ENCODE measurements at places on chromosomes 16 and 17.

DNA sequence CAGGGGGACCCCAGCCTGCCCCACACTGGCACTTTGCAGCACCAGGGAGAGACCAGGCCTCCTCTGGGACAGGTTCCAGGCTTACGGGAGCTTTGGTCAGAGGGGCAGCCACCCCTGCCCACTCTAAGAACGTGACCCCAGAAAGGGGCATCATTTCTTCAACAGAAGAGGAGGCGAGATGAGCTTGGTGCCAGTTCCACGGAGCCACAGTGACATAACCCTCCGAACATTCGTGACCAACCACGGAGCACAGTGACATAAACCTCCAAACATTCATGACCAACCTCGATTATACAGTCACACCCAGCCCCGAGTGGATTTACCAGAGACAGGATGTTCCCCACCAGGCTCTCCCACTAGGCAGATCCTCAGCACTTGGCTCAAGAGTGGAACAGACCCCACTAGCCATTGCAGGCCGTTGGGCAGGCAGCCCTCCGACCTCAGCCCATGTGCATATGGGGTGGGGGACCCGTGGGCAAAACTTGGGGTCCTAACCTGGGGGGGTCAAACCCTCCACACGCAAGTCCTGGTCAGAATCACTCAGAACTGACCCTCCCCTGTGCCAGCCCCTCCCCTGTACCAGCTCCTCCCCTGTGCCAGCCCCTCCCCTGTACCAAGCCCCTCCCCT is 112.9 kb downstream of the METRNL start:
- no peak for DNase-seq

DNA sequence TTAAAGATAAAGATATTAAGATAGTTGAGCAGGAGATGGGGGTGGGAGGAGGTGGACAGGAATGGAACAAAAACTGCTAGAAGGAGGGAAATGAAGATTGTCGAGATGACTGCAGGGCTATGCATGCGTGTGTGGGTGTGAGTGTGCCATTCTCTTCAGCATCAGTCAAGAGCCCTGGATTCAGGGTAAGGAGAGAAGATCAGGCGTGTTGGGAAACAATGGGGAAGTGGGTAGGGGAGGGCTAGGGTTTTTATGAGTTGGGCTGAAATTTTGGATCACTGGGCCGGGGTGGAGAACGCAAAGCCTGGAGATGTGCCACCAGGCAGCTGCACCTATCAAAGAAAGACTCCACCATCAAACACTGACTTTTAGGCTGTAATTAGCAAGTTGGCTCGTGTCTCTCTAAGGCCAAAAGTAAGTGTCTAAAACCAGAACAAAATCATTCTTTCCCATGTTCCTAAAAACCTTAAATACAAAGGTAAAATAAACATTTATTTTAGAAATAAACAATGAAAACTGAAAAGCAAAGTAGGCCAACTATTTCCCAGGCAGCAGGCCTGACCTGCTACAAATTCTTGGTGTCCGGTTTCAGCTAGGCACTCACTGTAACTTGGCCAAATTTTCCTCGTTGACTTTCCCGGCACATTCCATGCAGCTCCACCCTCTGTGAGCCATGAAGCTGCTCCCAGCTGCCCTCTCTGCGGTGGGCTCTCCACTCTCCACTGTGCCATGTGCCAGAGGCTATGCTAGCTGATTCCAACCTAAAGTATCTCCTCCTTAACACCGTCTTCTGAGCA is 4.2 kb downstream of the CDRT4 start:
- no peak for DNase-seq

- no peak for DNase-seq
Measured at GRCh38 chr17:2624292-2624731, 30.9 kb downstream of the PAFAH1B1 start.

GRCh38 chr16:10990378-10990777 is 46.0 kb downstream of the CLEC16A start:
- no peak for DNase-seq

DNA sequence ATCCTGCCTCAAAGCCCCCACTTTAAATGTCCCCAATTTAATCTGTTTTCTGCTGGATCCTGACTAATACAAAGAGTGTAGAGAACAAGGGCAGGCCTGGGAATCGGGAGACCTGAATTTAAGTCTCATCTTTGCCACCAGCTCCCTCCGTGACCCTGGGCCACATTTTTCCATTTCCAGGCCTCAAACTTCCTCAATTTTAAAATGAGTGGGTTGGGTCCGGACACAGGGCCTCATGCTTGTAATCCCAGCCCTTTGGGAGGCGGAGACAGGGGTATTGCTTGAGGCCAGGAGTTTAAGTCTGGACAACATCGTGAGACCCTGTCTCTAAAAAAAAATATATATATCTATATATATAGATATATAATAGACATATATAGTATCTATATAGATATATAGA is 61.4 kb downstream of the SRL start:
- DNase-seq, result no peak

DNA sequence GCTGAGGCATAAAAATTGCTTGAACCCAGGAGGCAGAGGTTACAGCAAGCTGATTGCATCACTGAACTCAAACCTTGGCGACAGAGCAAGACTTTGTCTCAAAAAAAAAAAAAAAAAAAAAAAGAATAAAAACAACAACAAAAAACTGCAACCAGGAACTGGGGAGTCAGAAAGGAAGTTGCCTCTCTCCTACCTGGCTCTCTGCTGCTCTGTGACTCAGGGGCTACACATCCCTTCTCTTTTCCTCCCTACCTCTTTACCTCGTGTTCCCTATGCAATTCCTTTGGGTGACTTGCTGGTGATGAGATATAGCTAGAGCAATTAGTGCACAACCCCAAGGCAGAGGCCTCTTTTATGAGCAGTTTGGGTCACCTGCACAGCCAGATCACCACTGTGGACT is 95.9 kb downstream of the ABCC1 start:
- DNase-seq, result no peak

DNA sequence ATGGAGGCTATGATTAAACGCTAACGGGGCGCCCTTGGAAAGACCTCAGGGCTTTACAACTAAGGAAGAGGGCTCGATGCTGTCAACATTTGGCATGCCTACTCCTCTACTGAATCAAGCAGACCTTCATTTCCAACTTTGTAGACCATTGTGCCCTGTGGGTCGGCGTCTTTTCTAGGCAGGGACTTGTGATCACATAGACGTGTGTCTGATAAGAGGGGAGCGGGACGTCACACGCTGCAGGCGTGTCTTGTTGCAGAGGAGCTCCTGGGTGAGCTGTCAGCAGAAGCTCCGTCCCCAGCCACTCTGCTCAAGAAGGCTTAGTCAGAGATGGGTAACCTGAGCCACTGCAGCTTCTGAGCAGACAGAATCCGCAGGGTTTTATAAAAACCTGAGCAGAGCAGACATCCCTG is 2.8 kb downstream of the MAPK8IP3 start:
- no peak for DNase-seq

GRCh38 chr17:33802349-33803198 is 452.5 kb upstream of the CCL2 start:
- DNase-seq, result no peak

DNA sequence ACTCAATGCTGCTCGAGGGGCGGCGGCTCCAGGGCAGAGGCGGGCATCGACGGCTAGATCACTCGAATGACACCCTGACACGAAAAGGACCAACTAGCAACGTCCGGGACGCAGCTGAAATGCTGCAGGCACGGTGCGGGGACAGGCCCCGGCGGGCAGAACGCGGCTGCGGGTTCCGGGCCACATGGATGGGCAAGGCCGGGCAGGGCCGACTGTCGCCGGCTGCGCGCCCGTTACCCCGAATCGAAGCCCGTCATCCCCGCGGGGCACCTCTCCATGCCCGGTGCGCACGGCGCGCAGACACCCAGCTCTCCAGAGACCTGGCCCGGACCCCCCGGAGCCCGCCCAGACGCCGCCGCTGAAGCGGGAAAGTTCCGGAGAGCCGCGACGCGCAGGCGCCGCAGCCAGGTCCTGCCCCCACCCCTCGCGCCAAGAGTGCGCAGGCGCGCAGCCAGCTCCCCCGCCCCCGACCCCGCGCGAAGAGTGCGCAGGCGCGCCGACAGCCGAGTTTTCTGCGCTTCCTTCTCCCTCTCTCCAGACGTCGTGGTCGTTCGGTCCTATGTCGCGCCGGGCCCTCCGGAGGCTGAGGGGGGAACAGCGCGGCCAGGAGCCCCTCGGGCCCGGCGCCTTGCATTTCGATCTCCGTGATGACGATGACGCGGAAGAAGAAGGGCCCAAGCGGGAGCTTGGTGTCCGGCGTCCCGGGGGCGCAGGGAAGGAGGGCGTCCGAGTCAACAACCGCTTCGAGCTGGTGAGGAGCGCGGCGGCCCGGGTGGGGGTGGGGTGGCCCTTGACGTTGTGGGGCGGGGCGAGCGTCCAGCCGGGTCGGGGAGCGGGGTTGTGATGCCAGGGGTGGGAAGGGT is at the start of gene TCF25:
TCF25 (plus strand) TSS at position 484 of the 863 bp plus-strand sequence; CDS start at position 560, 76 bp downstream.
- DNase-seq, result peak; percentile 85

GRCh38 chr16:9192746-9193145 is 101.3 kb downstream of the HAPSTR1 start:
- no peak for DNase-seq

DNA sequence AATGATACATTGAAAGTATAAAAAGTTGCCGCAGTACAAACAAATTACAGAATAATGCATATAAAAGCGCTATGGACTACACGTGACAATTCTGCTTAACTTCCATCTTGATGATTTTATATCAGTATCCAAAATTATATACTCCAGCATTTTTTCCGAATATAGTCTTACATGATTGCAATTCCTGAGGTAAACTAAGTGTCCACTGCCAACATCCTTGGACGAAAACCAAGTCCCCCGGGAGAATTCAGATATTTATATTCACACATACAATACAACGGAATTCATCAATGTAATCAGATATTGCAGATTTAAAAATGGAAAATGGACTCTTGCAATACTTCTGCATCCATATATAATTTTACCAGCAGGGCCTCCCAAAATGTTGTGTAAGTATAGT is 8.9 kb upstream of the MYH11 start:
- no peak for DNase-seq

DNA sequence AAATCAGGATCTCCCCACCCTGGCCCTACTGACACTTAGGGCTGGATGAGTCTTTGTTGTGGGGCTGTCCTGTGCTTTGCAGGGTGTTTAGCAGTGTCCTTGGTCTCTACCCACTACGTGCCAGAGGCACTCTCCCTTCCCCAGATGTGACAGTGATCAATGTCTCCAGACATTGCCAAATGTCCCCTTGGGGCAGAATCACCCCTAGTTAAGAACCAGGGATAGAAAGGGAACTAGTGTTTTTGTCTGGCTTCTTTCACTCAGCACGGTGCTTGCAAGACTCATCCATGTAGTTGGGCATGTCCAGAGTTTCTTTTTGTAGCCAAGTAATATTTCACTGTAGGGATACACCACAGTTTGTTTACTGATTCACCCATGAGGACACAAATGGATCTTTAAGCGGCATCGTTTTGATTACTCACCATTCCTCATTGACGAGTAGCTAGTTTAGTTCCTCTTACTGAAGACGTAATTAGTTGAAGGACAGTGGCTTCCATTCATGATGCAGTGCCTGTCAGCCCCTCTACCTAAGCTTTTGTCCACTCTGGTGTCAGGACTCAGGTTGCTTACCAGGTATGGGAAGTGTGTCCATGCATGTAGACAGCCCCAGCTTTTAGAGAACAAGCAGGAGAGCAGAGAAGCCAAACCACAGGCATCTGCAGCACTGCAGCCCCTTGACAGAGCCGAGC is 26.0 kb upstream of the ITGB4 start:
- no peak for DNase-seq

GRCh38 chr17:76917829-76918228 is 49.6 kb downstream of the MGAT5B start:
- no peak for DNase-seq

DNA sequence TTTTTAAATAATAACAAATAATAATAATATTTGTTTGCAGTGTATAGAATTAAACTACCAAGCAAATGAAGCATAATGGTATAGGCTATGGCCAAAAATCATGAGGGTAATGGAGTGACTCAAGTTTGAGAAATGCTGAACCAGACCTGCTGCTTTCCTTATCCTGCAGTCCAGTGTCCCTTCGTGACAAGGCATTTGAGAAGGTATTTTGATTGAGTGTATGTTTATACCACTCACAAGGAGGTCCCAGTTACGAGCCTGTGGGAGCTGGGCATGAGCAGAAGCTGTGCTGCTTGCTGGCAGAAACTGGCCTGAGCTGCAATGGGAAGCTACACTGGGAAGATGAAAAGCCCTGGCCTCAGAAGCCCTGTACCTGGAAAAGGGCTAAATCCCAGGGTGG is 50.3 kb downstream of the GNAO1 start:
- DNase-seq, result no peak

GRCh38 chr16:55562936-55563335 is 3.5 kb upstream of the CAPNS2 start:
- DNase-seq, result no peak

DNA sequence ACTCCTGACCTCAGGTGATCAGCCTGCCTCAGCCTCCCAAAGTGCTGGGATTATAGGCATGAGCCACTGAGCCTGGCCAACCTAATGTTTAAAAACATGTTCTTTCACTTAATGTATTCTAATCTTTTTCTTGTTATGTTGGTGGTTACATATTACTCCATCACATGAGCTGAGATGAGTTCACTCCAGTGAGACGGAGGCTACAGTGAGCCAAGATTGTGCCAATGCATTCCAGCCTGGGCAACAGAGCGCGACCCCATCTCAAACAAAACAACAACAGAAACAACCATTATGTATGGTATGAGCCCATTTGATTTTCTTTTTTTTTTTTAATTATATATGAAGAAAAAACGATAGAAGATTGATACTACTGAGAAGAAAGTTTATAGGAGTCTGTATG is 39.6 kb downstream of the SLC39A11 start:
- DNase-seq, result no peak

- DNase-seq, result no peak
Measured at GRCh38 chr17:263271-263670, 81.8 kb upstream of the DOC2B start.
